ENCODE measurements at places on chromosomes 11 and 22.

DNA sequence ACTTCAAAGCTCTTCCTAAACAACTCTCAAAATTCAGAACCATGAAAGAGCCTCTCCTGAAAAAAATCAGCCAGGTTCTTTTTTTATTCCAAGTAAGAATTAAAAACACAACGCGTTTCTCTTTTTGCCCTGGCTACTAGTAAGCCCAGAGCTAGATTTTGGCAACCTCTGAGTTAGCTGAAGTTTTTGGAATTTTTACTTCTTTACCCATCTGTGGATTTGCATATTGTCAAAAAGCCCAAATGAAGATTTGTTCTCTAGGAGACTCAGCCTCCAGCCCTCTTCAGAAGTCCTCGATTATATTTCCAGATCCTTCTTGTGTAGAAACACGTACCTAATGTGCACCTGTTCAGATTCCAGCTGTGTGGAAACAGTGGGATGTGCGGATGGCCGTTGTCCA lies 517.9 kb downstream of the TBC1D22A start:
- no peak for DNase-seq

DNA sequence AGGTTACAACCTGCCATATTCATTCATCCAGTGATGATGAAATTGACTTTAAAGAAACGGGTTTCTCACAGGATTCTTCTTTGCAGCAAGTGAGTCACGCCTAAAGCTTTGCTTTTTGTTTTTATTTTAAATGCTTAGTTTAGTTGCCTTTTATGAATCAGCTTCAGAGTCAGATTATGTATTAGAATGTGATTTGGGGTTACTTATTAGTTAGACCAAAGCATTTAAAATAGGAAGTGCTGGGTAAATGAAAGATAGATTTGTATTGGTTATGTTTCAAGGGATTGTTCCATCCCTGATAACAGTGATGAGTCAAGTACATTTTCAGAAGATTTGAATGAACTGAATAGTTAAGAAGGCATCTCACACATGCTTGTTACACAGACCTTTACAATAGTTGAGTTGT lies 101.3 kb upstream of the GAL start:
- no peak for DNase-seq

DNA sequence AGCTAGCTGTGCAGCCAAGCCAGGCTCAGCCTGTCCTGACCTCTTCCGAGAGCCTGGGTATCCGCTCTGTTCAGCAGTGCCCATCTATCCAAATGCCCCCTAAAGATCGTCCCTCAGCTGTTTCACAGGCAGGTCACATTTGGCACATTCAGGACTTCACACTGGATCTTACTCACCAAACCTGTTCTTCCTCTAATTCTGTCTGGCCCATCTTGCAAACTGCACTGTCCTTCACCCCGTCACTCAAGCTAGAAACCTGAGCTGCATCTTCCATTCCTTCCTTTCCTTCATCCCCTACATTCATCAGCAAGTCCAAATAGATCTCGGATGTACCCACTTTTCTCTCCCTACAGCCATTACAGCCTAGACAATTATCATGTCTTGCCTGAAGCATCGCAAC lies 60.7 kb upstream of the CSNK2A3 start:
- no peak for DNase-seq

DNA sequence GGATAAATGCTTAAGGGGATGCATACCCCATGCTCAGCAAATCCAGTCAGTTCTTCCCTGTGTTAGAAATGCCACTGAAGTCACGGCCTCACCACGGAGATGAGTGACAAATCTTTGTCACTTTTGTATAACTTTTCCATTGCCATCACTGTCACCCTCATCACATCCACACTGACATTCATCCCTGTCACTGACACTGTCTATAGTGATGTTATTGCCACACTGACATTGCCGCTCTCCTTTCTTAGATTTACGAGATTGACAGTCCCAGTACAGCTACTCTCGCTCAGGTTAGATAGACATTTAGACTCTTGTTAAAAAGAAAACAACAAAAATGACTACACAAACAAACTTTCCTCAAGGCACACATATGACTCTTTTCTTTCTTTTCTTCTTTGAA lies 910.7 kb upstream of the CNTN5 start:
- DNase-seq: no peak

DNA sequence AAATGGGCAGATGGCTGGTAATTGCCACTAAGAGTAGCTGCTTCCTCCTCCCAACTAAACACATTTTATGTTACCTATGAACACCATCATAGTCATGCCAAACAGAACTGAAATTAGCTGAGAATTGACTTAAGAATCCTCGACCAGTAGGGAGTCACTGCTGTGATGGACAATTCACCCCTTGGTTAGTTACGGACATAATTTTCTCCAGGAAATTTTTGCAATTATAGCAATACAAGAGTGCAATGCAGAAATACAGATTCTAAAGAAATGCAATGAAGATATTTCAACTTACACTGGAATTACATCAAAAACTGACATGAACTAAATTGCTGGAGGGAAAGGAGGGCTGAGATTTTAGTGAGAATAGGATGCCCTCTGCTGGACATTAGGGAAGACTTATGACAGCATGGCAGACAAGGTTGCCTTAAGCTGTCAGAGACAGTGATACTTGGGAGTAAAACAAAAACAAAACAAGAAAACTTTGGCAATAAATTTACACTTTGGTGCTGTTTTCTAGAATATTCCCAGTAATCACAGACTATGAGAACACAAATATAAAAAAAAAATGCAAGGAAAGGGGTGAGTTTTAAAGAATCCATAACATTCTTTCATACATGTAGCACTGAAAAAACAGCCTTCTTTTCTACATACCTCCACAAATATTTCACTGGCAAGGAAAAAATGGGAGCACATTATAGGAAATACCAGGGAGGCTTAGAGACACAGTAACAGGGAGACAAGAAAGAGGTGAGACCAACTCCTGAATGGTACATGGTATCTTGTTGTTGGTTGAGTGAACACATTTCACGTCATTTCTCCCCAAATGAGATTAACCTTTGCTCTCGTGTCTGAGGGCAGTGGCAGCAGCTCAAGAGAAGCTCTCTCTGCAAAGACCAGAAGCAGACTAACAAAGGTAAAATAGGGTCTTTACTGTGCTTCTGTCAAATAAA lies 11.2 kb upstream of the PPP2R1B start:
- no peak for DNase-seq

DNA sequence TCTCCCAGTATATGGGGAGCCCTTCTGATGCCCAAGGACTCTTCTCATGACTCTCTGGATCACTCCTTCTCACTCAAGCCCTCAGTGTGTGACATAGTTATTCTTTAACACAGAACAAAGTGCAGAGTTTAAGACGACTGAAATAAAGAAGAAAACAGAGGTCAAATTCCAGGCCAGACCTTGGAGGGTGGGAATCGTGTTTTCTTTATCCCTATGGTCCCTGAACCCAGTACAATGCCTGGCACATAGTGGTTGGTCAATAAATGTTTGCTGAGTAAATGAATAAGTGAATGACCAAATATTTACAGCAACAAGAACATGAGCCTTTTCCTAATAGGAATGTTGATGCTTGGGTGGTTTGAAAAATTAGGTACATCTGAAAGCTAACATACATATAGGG lies 28.8 kb downstream of the VSTM5 start:
- DNase-seq: no peak

GRCh38 chr11:93498641-93499040 lies 44.5 kb downstream of the SMCO4 start:
- DNase-seq: no peak

DNA sequence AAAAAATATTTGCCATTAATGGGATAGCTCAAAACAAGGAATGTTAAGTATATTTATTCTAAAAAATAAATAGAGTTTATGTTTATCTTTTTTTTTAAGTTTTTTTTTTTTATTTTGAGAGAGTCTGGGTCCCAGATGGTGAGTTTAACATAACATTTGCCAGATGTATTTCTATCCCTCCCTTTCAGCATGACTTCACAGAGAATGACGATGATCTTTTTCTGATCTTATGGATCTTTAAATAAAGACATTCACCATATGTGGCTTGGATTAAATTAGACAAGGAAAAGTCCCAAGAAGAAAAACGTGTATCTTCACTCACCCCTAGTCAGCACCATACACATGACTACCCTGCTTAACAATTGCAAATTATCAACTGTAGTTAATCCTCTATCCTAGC lies 839.8 kb upstream of the CNTN5 start:
- DNase-seq: no peak

DNA sequence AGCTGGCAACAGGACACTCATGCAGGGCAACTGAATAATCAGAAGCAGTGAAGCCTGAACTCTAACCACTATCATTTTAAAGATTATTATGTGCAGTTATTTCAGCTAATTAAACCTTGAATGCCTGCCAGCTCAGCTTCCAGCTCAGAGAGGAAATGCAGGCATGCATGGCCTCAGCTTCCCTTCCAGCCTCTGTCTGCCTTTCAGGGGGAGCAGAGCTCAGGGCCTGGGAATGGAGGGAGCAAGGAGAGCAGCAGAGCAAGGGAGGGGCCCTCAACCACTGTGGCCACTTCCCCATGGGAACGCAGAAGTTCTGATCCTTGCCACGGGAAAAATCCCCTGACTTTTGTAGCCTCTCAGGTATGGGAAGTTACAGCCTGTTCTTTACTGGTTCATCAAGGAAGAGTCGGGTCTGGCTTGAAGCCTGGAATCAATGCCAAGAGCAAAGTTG lies 32.5 kb upstream of the APLNR start:
- DNase-seq: no peak

- no peak for DNase-seq
Measured at GRCh38 chr22:38193580-38193979, 8.2 kb upstream of the MAFF start.

GRCh38 chr22:19197997-19198865 lies 19.7 kb upstream of the SLC25A1 start:
- no peak for DNase-seq

- no peak for DNase-seq
Measured at GRCh38 chr11:82898241-82898640, 2.0 kb downstream of the PRCP start.

- no peak for DNase-seq
Measured at GRCh38 chr11:86116386-86116726, 47.5 kb upstream of the PICALM start.

DNA sequence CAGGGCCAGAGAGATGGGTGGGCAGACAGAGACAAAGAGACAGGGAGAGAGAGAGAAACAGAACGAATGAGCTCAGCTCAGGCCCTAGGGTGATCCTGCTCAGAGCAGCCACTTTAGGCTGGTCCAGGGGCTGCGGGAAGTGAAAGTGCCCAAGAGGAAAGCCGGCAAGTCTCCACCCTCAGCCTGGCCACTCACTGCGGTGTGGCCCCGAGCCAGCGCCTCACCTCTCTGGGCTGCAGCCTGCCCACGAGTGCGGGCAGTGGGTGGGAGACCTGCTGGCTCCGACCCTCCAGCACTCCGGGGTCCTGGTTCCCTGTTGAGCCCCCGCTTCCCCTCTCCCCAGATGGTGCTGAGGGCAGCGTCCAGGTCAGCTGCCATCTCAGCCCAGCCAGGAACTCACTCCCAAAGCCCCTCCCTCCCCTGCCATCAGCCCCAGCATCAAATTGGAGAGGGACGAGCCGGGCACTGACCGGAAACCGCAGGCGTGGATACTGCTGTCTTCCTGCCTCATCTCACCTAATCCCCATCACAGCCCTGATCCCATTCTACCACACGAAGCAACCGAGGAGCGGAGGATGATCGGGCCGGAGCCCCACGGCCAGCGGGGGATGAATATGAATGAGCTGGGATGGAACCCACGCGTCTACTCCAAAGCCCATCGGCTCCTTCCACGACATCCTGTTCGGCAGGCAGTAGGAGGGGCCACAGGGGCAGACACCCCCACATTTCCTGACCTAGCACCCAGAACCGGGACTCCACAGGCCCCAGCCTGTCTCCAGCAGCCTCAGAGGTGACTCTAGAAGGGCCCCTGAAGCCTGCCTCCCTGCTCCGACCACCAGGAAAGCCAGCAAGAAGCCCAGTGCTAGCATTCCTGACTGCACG lies 16.9 kb downstream of the ELFN2 start:
- DNase-seq: no peak

DNA sequence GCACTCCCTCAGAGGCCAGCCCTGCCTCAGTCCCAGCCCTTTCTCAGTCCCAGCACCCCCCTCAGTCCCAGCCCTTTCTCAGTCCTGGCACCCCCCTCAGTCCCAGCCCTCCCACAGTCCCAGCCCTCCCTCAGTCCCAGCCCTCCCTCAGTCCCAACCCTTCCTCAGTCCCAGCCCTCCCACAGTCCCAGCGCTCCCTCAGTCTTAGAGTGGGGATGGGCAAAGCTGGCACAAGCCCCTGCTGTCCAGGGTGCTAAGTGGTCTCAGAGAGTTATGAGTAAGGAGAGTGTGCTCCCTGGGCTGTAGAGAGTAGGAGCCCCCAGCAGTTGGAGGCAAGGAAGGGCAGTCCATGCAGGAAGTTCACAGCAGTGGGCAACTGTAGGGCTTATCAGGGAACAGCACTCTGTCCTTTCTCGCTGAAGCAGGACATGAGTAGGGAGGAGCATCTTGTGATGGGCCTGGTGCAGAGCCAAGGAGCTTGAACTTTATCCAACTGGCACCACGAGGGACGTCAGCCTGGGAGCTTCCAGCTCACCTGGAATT lies 51.4 kb upstream of the CRYBB3 start:
- no peak for DNase-seq

GRCh38 chr22:17243524-17243923 lies 24.3 kb upstream of the ADA2 start:
- DNase-seq: no peak

GRCh38 chr11:120566176-120566575 lies 54.6 kb downstream of the GRIK4 start:
- DNase-seq: no peak

GRCh38 chr11:2156416-2157182 lies 4.4 kb downstream of the INS start:
- DNase-seq: no peak

DNA sequence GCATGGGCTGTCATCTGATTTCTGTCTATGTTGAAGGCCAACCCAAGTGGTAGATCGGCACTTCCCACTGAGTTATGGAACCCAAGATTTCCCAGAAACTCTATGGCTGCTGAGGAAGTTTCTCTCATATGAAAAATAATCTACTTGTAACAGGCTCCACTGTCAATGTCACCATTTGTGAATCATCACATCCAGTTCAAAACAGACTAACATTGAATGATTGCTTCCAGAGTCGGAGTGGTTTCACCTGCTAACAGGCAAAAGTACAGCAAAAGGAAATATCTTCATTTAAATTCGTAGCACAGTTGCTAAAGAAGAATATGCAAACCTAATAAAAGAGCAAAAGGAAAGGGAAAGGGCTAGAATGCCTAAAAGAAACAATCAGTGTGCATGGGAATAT lies 12.8 kb downstream of the WT1 start:
- no peak for DNase-seq

DNA sequence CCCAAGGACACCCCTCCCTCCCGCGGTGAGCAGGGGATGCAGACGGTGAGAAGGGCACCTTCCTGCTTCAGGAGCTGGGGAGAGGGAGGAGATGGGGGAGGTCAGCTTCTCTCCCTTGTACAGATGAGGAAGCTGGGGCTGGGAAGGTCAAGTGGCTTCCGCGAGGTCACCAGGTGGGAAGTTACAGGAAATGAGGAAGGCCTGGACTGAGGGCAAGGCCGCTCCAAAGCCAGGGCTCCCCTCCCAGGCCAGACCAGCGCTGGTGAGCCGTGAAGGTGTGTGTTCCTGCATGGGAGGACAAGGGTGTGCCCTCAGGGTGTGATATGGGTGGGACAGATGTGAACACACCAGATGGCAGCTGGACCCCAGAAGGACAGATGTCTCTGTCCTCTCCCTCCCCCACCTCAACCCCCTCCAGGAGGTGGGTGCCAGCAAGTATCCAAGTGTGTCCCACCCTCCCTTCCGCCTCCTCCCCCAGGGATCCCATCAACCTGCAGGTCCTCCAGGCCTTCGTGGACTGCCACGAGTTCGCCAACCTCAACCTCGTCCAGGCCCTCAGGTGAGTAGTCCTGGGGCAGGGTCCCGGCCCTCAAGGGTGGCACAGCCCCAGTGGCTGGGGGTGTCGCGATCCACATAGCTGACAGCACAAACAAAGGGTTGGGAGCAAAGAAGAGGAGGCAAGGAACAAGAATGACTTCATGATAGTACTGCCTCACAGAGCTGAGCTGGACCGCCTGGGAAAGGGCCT lies 16.6 kb downstream of the CYTH4 start:
- no peak for DNase-seq

Data from cortex of kidney (tissue), 1 donor.